ENCODE measurements at places on chromosomes 2 and 18.
A peak's percentile ranks its signal among the peaks of the same experiment; 100 is the strongest.

- no peak for DNase-seq
These were observed 70.0 kb downstream of the ANKRD44 start for GRCh38 chr2:197240421-197241041.

GRCh38 chr2:129490641-129491040, 488.8 kb upstream of the RAB6C start:
- no peak for DNase-seq

GRCh38 chr2:2014251-2014771, 270.0 kb upstream of the PXDN start:
- DNase-seq: peak; percentile 91

- DNase-seq: no peak
These were observed 441.0 kb upstream of the MAP2 start for GRCh38 chr2:208982831-208983230.

GRCh38 chr2:60486067-60486466, 67.4 kb downstream of the BCL11A start:
- DNase-seq: no peak

DNA sequence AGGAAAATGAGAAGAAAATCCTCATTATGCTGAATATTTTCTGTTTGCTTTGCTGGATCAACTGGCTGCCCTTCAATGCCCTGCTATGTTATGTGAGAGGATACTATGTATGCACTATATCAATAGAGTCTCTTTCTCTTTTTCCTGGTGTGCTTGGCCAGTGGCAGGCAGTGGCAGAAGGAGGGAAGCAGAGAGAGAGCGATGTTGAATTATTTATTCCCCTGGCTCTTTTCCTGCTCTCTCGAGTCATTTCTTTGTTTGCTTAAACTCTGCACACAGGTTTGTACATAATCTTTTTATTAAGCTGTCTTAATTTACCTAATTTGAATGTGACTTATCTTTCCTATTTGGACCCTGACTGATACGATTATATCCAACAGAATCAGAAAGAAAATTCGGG, 1727.3 kb downstream of the SUCLG1 start:
- DNase-seq: no peak

DNA sequence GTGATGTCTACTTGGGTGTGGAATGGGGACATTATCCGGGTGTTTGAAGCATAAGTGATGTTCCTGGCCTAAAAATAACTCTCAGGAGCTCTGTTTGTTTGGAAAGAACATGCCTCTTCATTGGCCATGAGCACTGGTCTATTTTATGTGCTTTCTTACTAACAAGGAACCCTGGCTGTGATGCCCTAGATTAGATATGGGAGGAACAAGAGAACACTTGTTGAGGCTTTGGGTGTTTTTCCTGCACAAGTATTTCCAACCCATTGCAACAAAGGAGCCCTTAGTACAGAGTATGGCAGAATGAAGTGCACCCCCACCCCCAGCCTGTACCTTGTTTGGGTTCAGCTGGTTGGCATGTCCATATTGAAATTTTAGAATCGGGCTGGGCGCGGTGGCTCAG, 95.9 kb downstream of the SLC4A3 start:
- DNase-seq: no peak
